ENCODE measurements at places on chromosomes 1 and 21.

- DNase-seq, result no peak
Observed at GRCh38 chr1:203359010-203359571, 8.2 kb upstream of the FMOD start.

- DNase-seq, result no peak
Observed at GRCh38 chr1:107877745-107878144, 87.2 kb downstream of the VAV3 start.

DNA sequence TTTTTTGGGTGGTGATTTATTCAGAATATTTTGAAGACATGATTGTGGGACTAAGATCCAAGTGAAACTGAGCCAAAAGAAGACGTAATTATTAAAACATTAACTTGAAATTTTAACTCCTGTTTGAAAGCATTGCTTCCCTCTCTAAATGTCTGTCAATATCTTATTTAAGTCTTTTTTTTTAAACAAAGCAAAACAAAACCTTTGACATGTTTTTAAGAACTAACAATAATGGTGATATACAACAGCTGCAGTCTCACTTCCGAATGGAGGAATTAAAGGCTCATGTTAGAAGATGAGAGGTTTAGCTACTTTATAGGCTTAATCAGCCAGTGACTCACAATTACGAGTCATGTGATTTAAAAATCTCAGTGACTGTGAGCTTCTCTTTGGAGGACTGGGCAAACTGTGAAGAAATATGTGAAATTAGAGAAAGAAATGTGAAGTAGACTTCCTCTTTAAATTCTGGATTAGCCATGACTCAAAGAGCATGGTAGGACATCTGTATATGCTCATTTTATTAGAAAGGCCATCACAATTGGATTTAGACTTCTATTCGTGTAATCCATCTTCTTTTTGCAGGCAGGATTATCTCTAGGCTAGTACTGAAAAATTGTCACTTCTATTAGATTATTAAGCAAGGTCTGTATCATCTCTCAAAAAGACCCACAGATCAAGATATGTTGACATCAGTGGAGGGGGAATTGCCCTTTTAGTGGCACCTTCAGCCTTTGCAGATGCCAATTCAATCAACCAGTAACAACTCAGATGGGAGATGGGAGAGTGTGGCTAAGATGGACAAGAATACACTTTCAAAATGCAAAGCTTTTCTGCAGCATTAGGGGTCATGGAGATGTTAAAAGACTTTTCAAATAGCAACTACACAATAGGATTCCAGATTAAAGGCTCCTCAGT is 28.7 kb downstream of the KCNA3 start:
- DNase-seq, result peak; percentile 59

DNA sequence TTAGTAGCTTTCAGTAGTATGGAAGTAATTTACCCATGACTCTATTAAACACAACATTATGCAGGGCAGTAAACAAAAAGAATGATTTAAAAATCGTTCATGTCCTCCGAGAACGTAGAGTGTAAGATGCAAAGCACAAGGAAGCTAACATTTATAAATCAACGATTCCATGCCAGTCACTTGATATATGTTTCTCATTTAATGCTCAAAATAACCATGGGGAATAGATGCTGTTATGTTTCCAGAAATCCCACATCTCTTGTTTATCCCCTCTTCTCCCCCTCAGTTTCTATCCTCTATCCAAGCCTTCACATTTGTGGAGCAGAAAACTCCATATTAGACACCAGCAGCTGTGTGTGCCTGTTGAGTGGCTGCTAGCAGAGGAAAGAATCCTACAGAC is 52.8 kb downstream of the LBR start:
- DNase-seq, result no peak

DNA sequence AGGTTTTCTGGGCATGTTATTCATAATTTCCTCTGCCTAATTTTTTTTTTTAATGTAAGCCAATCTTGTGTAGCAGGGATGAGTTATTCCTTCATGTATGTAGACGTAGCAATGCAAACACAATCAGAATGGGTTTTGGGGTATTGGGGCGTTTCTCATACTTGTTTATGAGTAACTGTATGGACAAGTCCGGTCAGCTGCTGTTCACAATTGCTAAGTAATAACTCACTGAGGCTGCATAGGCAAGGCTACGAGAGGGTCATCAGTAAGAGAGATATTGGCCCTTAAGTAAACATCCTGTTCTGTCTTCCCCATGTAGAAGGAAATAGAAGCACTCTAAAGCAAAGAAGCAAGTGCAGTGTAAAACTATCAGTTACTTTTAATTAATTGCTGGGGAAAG is 9.5 kb upstream of the TARS2 start:
- peak; percentile 34 for DNase-seq

GRCh38 chr1:94947437-94947836 is 20.5 kb upstream of the CNN3 start:
- DNase-seq, result no peak

DNA sequence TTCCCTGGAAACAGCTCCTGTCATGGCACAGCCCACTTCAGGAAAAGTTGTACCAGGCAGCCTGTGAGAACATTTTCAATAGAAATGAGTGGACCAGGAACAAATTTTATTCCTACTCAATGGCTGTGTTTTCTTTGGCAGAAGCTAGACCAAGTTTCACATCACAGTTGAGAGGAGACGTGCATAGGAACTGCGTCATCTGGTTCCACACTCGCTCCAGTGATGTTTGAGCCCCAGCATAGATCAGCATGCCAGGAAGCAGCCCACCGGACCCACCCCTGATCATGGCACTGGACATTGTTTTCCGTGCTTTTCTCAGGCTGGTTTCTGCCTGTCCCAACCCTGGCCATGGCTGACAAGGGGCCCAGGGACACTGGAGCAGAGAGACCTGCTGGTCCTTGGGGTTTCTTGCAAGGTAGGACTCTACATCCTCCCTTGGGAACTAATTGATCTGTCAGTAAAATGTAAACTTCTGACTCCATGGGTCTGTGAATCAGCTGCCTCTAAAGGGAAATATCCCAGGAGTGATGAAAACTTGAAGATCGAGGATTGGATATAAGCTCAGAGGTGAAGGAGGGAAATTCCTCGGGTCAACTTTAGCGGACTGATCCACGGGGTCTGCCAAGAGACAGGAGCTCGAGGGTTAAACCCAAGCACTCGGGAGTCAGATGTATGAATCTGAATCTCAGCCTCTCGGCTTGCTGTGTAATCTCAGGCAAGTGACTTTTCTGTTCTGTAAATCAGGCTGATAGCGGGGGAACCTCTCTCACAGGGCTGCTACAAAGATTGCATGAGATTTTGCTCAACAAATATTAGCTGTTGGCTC is 35.7 kb downstream of the NEK2 start:
- DNase-seq, result peak; percentile 97

- no peak for DNase-seq
Observed at GRCh38 chr1:12450090-12450755, 167.8 kb downstream of the DHRS3 start.

DNA sequence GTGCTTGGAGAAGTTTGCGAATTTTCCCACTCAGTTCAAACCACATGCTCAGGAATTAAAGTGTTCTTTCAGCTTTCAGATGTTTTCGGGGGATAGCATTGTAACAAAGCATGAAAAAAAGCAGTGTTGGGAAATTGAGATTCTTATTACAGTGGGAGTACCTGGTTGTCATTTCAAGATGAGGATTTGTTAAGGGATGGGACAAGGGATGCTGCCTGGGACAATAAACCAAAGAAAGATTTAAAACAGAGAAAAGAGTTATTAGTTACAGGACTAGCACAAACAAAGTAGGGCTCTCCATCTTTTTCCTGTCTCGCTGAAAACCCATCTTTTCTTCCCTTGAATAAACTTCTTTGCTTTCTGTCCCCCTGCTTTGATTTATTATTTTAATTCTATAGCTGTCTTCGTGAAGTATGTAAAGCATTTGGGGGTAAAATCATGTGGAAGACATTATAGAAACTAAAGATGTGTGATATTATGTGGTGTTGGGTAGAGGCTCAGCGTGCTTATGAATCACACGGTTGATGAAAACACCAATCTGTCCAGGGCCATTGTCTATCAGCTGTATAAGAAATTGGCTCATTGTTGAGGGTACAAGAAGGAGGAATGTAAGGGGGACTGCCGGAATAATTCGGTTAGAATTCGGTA is 277.6 kb downstream of the KIF26B start:
- DNase-seq, result no peak

GRCh38 chr1:91929250-91929649 is 20.0 kb upstream of the BRDT start:
- DNase-seq, result peak; percentile 67

DNA sequence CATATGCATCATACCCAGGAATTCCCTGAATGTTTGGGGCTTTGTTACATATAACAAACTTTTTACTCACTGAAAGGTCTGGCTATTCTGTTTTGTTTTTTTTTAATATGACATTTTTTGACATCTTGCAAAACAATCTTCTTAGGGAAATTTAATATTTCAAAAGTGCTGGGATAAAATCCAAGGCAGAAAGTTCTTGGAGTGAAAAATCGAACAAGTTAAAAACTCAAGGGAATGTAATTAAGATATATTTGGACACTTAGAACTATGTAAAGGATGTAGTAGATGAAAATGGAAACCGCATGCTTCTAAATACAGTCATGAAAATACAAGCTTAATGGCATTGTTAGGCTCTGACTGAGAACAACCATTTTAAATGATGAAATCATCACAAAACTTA is 8.6 kb downstream of the CHODL start:
- no peak for DNase-seq

DNA sequence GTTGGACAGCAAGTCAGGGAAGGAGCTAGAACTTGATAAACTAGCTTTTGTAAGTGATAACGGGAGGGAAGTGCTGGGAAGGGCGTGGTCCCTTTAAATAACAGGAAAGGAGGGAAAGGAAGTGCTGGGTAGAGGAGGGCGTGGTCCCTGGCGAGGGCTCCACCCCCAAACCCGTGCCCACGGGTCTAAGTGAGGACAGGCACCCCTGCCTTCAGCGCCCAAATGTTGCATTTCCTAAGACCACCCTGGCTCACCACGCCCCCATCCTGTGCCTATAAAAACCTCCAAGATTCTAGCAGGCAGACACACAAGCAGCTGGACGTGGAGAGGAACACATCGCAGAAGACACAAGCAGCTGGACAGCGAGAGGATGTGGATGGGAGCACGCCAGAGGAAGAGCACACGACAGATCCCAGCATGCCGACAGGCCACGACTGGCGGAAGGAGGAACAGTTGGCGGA is 58.5 kb downstream of the PALMD start:
- DNase-seq, result no peak

- peak; percentile 81 for DNase-seq
Observed at GRCh38 chr1:173255214-173255813, 48.2 kb upstream of the TNFSF4 start.

GRCh38 chr1:44505210-44505993 is 100.3 kb downstream of the RNF220 start:
- DNase-seq, result peak; percentile 16

DNA sequence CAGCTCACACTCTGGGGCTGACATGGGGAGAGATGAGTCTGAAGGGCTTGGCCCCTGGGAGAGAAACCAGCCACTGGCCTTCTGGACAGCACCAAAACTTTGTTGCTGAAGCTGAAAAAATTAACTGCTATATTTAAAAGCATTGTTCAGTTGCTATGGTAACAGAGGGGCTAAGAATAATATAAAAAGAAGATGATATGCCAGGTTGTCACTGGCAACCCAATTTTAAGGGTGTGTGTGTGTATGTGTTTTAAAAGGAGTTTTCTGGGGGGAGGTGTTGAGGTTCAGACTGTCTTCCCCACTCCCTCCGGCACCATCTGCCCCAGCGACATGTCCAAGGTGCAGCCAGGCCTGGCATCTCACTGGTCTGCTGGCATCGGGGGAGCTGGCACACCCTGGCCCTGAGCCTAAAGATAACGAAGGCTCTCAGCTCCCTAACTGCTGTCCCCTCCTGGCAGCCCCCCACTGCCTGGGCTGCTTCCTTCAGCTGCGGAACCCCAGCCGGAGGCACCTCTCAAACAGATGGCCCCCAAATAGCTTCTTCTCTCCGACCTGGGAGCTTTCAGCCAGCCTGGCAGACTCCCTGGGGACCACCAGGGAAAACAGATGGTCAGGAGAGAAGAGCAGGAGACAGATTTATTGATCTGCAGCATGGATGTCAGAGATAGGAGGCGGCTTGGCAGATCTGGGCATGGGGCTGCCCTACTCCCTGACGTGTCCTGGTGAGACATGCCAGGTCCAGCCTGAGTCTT is 203.9 kb downstream of the HIVEP3 start:
- DNase-seq, result no peak

DNA sequence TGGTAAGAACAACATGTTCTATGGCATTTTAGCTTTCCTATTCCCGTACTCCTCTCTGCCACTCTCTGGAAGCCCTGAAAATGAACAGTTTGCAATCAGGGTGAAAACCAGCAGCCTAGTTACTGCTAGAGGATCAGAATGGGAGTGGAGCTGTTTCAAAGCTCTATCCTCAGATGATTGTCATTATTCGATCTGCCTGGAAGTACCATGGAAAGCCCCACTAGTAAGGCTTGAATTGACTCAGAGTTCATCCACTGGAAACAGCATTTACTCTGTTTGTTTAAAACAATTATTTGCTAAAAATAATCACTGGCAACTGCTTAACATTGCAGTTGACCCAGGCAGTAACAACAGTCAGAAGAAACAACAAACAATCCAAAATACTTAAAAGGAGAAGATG is 91.2 kb downstream of the USH2A start:
- no peak for DNase-seq
